Hematopoietic multipotent progenitor cell (in vitro differentiated cells): ENCODE measurements at places on chromosomes 16 and 17. TPM values are rescaled to one million over a fixed set of nuclear protein-coding genes. Genes with fewer than 3 reads are reported as not detected.

Gene LRRC37B
- 31.0 TPM for total RNA-seq

Gene CA7
- total RNA-seq, result under 0.01 TPM

Gene ST6GALNAC2
- total RNA-seq, result 0.81 TPM

DNA sequence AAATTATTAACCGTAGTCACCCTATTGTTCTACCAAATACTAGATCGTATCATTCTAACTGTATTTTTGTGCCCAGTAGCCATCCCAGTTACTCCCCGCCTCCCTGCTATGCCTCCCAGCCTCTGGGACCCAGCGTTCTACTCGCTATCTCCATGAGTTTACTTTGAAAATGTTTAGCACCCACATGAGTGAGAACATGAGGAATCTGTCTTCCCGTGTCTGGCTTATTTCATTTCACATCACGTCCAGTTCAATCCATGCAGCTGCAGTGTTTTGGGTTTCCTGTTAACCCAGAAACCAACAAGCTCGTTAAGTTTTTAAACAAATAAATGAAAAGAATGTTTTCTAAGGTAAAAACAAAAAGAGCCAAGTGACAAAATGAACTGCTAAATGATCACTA, 82.1 kb downstream of the VPS53 start:
- DNase-seq, result no peak

DNA sequence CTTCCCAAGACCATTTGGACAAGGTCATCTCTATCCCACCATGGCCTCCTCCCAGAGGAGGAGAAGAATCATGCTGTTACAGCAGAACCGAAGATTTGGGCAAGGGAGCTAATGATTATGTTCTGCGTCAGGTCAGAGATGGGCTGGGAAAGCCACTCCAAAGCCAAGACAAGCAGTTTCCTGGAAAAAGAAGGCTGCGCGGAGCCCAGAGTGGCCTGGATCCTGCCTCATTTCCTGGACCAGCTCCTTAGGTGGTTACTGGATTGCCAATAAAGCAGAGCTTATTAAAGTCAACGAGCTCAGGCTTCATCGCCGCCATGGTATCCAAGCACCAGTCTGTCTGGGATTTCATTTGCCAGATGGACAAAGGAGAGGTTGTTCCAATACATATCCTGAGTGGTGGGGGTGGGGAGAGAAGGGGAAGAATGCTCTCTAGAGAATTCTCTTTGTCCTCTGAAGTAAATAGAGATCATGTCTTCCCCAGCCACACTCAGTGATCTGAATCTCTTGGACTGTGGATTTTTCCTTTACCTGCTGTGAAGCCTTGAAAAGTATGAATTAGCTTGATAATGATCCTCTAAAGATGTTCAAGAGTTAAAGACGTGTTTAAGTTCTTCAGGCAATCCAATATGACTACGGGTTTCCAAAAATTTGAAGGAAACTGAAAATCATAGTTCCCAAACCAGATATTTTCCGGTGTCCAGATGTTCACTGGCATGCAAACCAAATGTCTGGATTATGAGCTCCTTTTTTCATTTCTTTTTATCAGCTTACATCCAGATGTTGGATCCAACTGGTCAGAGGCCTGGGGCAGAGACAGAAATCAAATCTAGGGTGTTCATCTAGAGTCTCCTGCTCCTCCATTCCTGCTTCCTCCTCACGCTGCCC, 17.7 kb downstream of the PRAC1 start:
- no peak for DNase-seq

GRCh38 chr17:65984299-65984698, 207.6 kb downstream of the CEP112 start:
- DNase-seq, result no peak
